ENCODE measurements at places on chromosomes 5 and 9. TPM values are rescaled to one million over a fixed set of nuclear protein-coding genes. Genes with fewer than 3 reads are reported as not detected.

The IFNA13 gene
- not detected for total RNA-seq

The DNAJC25 gene
- 7.5 TPM for total RNA-seq

The SLC34A1 gene
- 0.14 TPM for total RNA-seq

The NXNL2 gene
- total RNA-seq = not detected

The CTSV gene
- total RNA-seq = 0.74 TPM

The ADAMTS19 gene
- total RNA-seq = not detected

The RAD50 gene
- total RNA-seq = 51.3 TPM

The ANXA2R gene
- total RNA-seq = 3.2 TPM

The LCN12 gene
- 1.5 TPM for total RNA-seq

The GHR gene
- not detected for total RNA-seq

The PCDHB13 gene
- not detected for total RNA-seq

The PCDHA6 gene
- not detected for total RNA-seq

The SURF2 gene
- 17.3 TPM for total RNA-seq

The TOR1B gene
- 22.1 TPM for total RNA-seq

The PCDHGB7 gene
- not detected for total RNA-seq

The CCL28 gene
- 18.0 TPM for total RNA-seq

The ARL10 gene
- 15.6 TPM for total RNA-seq

The PCDHA9 gene
- not detected for total RNA-seq

The HSPA4 gene
- total RNA-seq = 268 TPM

The ERCC6L2 gene
- 25.9 TPM for total RNA-seq

The RRAGA gene
- total RNA-seq = 42.4 TPM

The SH3RF2 gene
- total RNA-seq = 0.63 TPM

The C9orf78 gene
- 59.8 TPM for total RNA-seq

The SHISAL2B gene
- total RNA-seq = not detected

The HTR1A gene
- not detected for total RNA-seq

The CMYA5 gene
- total RNA-seq = 0.21 TPM

The TAL2 gene
- total RNA-seq = not detected

The MARCHF3 gene
- 3.6 TPM for total RNA-seq

The SHOC1 gene
- not detected for total RNA-seq

The SLC1A3 gene
- 0.16 TPM for total RNA-seq

The UNC5A gene
- total RNA-seq = not detected

The CTXN3 gene
- not detected for total RNA-seq

All from activated CD4-positive, alpha-beta T cell treated with anti-CD3 and anti-CD28 coated beads for 36 hours (primary cell).